Stimulated activated naive CD4-positive, alpha-beta T cell treated with Interleukin-2 at 50 U/mL for 16 hours (primary cell): ENCODE measurements at places on chromosomes 7 and 10.

- DNase-seq, result no peak
Observed at GRCh38 chr10:5538892-5539651, 14.3 kb downstream of the CALML3 start.

GRCh38 chr10:32148864-32149251, 92.6 kb upstream of the KIF5B start:
- DNase-seq, result no peak

- DNase-seq, result no peak
Observed at GRCh38 chr10:98664329-98665042, 217.8 kb upstream of the HPS1 start.

- DNase-seq, result no peak
Observed at GRCh38 chr7:11181590-11181989, 207.9 kb downstream of the PHF14 start.

DNA sequence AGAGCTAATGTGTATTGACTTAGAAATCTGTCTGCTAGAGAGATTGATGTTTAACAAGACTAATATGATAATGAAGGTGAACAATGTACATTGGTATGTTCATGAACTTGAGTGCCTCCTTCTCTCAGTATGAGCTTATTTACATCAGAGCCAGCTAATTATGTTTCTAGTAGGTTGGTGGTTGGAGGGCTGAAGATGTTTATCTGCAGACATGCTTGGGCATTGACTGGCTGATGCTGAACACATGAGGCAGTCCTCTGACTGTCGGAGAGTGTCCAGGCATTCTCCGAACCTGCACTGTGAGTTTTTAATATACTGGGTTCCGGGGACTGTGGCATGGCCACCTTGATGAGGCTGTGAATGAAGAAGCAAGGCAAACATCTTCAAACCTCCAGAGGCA, 47.5 kb downstream of the BMPER start:
- no peak for DNase-seq

- no peak for DNase-seq
Observed at GRCh38 chr10:50367732-50368131, 116.4 kb upstream of the ASAH2 start.

- no peak for DNase-seq
Observed at GRCh38 chr10:103490986-103491314, 2.6 kb upstream of the NEURL1 start.

DNA sequence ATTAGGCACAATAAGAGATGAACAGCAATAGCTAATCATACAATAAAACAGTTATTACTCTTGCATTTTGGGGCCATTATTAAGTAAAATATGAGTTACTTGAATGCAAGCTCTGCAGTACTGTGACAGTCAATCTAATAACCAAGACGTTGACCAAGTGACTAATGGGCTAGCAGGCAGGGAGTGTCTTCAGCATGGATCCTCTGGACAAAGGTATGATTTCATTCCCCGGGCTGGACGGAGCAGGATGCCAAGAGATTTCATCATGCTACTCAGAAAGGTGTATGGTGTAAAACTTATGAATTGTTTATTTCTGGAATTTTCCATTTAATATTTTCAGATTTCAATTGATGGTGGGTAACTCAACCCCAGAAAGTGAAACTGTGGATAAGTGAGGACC, 80.9 kb downstream of the SHH start:
- no peak for DNase-seq

DNA sequence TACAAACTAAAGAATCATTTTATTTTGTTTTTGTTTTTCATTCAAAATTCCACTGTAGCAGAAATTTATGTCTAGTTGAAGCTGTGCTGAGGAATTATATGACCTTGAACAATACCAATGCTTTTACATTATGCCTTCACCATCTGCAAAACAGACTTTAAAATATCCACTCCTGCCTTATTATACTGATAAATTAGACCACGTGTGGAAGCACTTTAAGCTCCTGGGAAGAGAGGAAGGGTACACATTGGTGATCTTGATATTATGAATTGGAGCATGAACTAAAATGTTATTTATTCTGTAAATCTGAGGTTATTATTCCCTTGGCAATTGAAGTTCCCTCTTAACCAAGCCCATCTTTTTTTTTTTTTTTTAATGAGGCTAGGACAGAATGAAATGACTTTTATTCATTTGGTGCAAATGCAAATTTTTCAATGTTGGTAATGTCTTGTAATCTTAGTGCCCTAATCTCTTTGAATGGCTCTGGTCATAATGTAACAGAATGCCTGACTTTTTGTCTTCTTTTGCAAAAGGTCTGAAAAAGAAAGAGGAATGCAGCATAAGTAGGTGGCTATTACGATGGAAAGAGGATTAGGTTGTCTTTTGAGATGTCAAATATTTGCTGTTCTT, 139.9 kb upstream of the COBL start:
- no peak for DNase-seq

DNA sequence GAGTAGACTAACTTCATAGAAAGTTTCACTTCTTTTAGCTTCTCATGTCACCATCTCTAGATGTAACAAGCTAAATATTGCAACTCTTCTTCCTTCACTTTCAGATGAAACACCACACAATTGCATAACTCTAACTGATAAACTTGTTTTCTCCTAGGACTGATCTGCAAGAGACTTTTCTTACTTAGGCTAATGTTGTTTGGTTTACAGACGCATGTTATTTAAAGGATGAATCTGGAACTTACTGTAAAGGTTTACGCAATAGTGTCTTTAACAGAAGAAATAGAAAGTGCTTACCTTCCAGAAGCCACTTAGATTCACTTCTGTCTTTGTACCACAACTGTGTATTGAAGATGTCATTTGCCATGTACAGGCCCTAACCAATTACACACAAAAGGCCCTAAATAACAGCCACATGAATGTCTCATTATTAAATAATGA, 22.1 kb upstream of the ZC3HAV1 start:
- no peak for DNase-seq

DNA sequence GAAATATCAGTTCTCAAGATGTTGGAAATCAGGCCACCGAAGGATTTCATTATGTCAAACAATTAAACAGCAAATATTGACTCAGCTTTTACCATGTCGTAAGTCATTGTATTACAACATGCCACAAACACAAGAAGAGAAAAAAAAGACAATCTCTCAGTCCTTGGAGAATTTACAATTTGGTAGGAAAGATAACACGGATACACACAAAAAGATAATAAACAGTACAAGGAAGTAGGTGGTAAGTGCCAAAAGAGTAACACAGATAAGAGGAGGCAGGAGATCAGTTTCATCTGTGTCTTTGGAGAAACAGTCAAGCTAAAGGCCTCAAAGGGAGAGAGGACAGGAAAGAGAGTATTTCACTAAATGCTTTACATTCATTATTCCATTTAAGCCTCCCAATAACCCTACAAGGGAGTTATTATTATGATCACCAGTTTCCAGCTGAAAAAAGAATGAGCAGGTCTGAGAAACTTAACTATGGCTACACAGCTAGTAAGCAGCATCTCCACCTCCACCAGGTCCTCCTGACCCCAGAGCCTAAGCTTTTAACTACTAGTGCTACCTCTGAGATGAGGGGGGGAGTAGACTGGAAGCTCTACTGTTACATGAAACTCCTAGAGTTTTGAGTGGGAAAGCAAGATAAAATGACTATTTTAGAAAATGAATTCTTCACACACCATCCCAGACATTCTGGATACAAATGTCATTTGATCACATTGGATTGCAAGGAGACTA, 13.9 kb upstream of the DNAJC1 start:
- DNase-seq, result no peak

- DNase-seq, result no peak
Observed at GRCh38 chr10:21183025-21183424, 285.9 kb upstream of the NEBL start.
